ENCODE measurements at places on chromosomes 11 and 22.

- no peak for DNase-seq
These were observed 32.2 kb upstream of the GRIA4 start for GRCh38 chr11:105577641-105578040.

DNA sequence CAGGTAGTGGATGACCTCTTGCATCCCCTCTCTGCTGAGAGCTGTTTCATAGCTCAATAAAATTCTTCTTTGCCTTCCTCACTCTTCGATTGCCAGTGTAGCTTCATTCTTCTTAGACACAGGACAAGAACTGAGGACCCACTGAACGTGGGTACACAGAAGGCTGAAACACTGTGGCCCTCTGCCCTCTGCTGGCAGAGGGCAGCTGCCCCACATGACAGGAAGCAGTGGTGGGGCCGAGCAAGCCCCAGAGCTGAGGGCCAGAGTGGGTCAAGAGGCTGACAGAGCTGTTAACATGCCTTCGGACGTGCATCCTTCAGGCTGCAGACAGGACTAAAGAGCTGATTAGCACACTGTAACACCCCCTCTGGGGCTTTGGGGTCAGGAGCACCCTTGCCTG lies 15.6 kb downstream of the SMC1B start:
- DNase-seq = no peak

GRCh38 chr11:783581-784015 lies 6.3 kb downstream of the CEND1 start:
- peak; percentile 63 for DNase-seq

GRCh38 chr11:10556590-10556989 lies 11.9 kb downstream of the LYVE1 start:
- no peak for DNase-seq

DNA sequence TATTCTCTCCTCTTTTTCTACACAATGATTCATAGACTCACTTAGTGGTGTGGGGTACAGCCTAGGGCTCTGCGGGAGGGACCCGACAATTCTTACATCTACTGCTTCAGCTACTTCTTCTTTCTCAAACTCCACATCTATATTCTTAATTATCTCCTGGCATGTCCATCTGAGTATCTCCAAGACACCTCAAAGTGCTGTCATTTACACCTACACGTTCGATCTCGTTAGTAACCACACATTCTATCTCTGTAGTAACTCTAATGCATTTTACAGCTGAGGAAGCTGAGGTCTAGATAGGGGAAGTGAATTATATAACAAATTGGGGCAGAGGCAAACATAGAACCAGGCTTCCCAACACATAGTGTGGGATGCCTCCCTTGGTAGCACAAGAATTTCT lies 27.7 kb upstream of the RRM1 start:
- DNase-seq = no peak

GRCh38 chr11:19631712-19632498 lies 80.7 kb upstream of the NAV2 start:
- DNase-seq = no peak

DNA sequence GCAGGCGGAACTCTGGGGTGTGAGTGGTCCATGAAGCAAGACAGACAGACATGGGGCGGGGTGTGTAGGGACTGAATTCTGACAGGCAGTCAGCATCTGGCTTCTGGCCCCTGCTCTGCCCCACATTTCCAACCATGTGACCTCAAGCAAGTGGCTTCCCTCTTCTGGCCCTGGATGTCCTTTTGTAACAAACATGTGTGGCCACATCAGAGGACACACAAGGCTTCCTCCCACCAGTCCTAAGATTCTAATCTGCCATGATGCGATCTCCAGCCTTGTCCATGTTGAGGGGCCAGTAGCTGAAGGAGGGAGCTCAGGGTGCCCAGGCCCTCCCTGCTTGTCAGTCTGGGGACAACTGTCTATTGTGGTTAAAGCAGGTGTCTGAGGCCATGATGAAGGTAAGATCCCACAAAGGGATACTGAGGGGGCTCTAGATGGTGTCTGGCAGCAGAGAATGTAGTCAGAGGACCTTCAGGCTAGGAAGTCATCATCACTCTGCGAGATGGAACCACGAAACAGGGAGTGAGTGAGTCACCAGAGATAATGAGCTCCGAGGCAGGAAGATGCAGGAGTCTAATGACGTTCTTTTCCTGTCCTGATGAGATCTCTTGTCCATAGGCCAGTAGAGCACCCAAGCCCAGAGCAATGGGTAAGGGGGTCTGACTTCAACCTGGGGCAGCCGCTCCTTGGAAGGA lies 27.4 kb downstream of the DRD2 start:
- no peak for DNase-seq

DNA sequence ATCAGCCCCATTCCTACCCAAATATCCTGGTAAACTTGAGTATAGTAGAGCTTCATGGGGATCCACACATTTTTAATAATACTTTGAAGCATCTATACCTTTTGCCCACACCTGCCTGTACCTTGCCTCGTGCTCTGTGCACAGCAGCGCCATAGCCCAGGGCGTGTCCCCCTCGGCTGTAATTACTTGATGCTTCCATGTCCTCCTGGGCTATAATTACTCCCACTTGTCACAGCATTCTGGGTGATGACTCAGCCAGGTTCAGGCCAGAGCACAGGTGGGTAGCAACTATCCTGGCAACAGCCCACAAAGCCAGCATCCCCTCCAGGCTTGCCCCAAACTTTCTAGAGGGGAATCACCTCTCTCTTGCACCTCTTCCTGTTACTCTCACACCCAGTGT lies 23.7 kb upstream of the SLC36A4 start:
- peak; percentile 87 for DNase-seq

GRCh38 chr22:27804470-27805297 lies 3.1 kb upstream of the MN1 start:
- no peak for DNase-seq

DNA sequence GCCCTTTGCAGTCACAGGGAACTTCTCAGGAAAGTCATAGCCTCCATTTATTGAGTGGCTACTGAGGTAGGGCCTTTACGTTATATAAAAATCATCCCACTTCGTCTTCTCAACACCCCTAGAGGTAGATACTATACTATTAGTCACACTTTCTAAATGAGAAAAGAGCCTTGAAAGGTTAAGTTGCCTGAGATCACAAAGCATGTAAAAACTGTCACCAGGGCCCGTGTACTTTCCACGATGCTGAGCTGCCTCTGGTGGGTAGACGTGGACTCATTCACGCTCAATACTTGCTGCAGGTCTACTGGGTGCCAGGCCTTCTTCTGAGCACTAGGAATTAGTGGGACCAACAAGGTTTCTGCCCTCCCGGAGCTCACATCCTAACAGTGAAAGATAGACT lies 16.3 kb downstream of the CHRDL2 start:
- no peak for DNase-seq

DNA sequence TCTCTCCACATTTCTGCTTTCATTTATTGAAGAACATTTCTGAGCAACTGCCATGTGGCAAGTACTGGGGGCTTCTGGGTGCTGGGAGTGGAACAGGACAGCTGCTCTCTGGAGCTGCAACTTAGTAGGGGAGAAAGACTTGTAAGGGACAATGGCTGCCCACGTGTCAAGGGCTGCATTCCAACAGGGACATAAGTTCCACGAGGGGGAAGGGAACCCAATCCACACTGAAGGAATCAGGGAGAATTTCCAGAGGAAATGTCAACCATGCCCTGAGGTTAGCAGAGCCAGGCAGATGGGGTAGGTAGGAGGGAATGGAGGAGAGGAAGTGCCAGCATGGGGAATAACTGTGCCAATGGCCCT lies 1.7 kb downstream of the MAPK8IP2 start:
- no peak for DNase-seq

GRCh38 chr11:62806611-62807121 lies 1.4 kb upstream of the NXF1 start:
- no peak for DNase-seq

DNA sequence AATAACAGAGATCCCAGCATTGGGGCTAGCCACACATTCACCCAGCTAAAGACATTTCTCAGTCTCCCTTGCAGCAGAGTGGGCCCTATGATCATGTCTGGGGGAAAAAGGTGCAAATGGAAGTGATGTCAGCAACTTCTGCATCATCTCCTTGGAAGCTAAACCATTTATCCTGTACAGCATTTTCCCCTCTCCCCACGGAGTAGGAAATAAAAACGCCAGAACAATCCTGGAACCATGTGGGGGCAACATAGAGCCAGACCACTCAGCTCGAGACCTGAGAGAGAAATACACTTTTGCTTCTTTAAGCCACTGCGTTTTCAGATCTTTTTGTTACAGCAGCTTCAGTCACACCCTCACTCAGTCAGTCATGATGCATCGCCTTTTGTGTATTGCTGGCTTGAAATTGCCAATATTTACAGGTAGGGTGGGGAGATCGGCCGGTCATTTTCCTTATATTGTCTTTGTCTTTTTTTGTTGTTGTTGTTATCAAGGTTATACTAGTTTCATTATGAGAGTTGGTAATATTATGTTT lies 9.1 kb upstream of the RAC2 start:
- DNase-seq = no peak
